ENCODE measurements at places on chromosomes 5 and 9.

DNA sequence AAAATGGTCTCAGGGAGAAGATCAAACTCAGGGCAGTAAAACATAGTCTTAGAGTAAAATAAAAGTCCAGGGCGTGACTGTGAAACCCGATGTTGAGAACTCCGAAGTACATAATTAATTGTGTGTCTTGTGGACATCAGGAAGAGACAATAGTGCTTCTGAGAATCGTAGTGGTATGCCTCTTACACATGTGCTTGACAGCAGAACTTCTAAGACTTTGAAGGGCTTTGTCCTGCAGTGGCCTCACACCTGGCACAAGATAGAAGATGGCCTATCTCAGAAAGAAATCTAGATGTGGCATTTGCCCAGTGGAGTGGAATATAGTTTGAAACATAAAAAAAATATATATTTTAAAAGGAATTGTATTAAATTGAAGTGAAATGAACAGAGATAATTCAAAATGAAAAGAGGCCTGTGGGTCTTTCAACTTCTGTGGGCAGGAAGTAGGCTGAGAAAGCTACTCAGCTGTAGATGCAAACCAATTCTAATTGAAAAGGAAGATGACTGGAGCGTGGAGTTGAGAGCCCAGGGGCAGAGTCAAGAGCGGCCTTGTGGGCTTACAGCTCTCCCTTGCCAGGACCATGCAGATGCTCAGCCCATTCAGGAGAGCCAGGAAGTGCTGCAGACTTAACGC lies 468.4 kb downstream of the KDM4C start:
- no peak overlapping the region for H3K4me3 ChIP-seq
- no peak for DNase-seq
- no peaks in the 10 kb centered on the region for H3K4me1 ChIP-seq
- peaks cover 3% of the 10 kb centered on the region for H3K27me3 ChIP-seq
- H3K36me3 ChIP-seq = no peaks in the 10 kb centered on the region

DNA sequence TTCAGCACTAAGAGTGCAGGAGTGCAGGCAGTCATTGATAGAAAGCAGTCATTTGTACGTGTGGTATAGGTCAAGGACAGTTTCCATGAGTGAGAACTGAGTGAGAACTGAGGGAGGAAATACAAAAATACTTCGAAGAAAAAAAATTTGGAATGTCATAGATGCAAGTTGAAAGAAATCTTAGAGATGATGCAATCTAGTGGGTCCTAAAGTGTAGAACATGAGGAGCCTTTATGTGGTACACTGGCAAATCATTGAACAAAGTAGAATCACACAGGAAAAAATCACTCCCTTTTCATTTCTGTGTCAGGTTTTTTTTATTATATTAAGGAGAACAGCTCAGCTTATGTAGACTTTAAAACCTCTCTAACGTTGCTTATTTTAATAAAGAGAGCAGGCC lies 26.4 kb upstream of the SLC1A1 start:
- peaks cover 7% of the 10 kb centered on the region for H3K4me1 ChIP-seq
- no peak for DNase-seq
- no peaks in the 10 kb centered on the region for H3K27me3 ChIP-seq
- H3K36me3 ChIP-seq = no peaks in the 10 kb centered on the region
- H3K27ac ChIP-seq = no peak overlapping the region
- H3K4me3 ChIP-seq = no peak overlapping the region

- H3K36me3 ChIP-seq = no peaks in the 10 kb centered on the region
- no peaks in the 10 kb centered on the region for H3K27me3 ChIP-seq
- H3K4me3 ChIP-seq = no peak overlapping the region
- no peak overlapping the region for H3K27ac ChIP-seq
- no peak for DNase-seq
- no peaks in the 10 kb centered on the region for H3K4me1 ChIP-seq
These were observed 478.7 kb downstream of the PRR16 start for GRCh38 chr5:120942596-120943350.

GRCh38 chr5:523441-524222 lies 617 bp downstream of the SLC9A3 start:
- no peak overlapping the region for H3K4me3 ChIP-seq
- H3K36me3 ChIP-seq = no peaks in the 10 kb centered on the region
- H3K27ac ChIP-seq = no peak overlapping the region
